ENCODE measurements at places on chromosomes 5 and 9. TPM values are rescaled to one million over a fixed set of nuclear protein-coding genes. Genes with fewer than 3 reads are reported as not detected.

DNA sequence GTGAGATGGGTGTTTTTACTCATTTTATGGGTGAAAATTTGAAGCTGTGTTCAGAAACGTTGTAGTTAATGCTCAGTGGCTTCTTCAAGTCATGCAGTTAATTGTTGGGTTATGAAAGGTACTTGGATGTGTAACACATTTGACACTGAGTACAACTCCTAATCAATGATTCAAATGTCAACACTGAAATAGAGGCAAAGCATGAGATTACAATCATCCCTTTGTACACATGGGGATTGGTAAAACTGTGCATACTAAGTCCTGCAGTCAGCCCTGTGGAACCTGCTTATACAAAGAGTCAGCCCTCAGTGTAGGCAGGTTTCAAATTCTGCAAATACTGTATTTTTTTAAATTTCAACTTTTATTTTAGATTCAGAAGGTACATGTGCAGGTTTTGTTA lies 3.3 kb downstream of the ABLIM3 start:
- DNase-seq: no peak

FRMD3 gene
- 8.5 TPM for total RNA-seq

ISOC1 gene
- total RNA-seq: 5.1 TPM

SPINK6 gene
- total RNA-seq: not detected

SLC45A2 gene
- not detected for total RNA-seq

DNA sequence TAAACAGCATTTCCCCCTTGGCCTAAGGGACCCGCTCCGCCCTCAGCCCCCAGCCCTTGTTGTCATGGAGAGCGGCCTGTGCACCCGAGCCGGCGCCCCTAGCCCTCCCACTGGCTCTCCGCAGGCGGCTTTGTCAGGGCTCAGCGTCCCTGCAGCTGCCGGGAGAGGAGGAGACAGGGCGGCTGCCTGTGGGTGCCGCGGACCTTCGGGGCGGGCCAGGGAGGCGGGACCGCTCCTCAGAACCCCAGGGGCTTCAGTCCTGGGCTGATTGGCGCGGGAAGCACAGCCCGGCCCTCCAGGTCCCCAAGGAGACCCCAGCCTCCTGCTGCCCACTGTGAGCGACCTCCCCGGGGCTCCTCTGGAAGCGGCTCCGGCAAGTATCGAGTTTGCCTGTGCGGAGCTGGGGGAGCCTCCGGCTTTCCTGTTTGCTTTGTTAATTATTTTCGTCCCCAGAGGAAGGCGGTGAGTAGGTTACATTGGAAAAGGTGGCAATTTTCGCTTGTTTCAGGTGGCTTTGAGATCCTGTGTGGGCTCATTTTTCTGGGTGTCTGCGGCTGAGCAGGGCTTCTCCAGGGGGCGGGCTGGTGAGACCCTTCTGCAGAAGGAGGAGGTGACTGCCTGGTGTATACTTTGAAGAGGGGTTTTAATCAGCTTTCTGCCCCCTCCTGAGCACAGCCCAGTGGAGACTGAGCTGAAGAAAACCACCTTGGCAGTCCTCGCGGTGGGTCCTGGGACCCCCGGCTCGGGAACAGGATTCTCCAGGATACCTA lies at the start of gene FGD3:
Gene FGD3, plus strand, starts transcription at position 256 of the 770 bp plus-strand sequence. CDS start 28,734 bp downstream, outside the sequence.
- no peak for DNase-seq

DNA sequence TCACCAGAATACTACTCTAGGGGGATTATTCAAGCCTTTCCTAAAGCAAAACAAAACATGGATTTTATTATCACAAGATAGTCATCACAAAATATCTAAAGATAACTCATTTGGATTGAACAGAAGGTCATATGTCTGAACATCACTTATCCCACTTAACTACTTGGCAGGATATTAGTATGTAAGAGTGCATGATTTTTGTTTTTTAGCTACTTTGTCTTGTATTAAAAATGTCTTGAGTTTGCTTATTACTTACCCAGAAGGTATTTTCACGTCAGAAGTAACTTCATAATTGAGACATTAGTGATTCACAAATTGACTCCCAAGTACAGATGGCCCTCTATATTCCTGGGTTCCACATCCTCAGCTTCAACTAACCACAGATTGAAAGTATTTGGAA lies 113.8 kb downstream of the TLE4 start:
- no peak for DNase-seq

- DNase-seq: no peak
These were observed 580.8 kb downstream of the CCDC171 start for GRCh38 chr9:16133556-16134227.

DNA sequence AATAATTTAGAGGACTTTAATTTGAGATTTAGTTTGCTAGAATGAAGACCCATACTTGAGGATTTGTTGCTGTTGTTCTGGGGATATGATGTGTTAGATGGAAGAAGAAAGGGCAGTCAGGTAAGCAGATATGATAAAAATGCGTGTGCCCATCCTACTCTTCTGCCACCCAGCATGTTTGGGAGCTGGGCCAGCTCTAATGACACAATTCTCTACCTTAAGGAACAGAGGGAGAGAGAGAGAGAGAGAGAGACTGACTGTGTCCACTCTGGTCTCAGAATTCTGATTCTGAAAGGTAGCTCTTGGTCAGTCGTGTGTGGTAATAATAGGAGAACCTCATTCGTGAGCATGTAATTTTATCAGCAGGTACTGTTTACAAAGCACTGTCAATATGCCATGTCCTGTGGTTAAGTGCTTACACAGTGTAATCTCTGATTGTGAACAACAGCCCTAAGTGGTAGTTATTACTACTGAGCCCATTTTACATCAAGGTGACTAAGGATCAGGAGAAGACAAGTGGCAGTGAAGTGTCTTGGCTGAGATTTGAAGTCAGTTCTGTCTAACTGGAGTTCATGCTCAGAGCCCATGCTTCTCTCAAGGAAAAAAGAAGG lies 307.4 kb upstream of the SEMA6A start:
- no peak for DNase-seq

- no peak for DNase-seq
These were observed 14.0 kb downstream of the DNLZ start for GRCh38 chr9:136349546-136349945.

AQP7 gene
- 18.9 TPM for total RNA-seq

ANKDD1B gene
- not detected for total RNA-seq

DNA sequence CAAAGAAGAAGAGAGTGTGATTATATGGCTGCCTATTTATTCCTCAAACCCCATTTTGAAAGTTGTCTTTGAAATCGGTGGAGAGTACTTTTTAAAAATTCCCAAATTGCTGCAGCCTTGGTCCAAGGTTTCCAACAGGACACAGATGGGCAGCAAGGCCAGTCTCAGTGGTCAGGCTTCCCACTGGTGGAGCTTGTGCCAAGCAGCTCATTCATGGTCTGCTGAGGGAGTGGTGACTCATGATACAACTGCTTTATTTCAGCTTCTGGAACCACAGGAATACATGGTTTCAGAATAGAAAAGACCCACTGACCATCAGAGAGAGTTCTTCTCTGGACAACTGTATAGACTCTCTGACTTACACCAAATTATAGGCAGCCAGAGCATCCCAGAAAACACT lies 673.1 kb upstream of the KLF4 start:
- no peak for DNase-seq

DNA sequence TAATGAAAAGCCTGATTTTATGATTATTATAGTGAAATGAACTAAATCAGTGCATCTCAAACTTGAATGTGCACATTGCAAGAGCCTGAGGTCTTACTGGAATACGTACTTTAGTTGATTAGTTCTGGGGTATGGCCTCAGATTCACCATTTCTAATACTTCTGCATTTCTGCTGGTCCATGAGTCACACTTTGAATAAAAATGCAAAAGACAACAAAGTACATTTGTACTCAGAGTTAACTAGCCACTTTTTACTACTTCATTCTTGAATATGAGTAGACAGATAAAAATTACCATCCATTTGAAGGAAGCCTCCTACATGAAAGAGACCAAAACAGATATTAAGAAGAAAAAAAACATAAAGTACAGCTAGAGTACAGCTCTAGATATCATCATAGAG lies 27.1 kb upstream of the PRR16 start:
- no peak for DNase-seq

DBH gene
- not detected for total RNA-seq

DNA sequence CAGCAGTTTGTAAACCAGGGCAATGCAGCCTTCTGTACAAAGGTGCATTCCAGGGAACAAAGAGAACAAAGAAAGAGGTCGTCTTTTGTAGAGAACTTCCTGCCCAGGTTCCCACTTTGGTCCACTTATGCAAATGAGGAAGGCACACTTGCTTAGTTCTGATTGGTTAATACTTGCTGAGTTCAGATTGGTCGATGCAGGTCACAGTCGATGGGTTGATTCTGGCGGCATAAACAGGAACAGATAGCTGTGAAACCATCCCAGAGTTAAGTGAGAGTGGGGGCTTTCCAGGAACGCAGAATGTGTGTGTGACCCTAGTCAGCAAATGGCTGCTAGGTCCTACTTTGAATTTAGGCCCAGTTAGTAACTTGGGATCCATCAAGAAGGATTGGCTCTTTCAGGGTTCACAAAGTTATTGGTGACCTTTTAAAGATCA lies 1.8 kb upstream of the ADAMTS13 start:
- DNase-seq: no peak

PCDHGB1 gene
- 1.8 TPM for total RNA-seq

DNA sequence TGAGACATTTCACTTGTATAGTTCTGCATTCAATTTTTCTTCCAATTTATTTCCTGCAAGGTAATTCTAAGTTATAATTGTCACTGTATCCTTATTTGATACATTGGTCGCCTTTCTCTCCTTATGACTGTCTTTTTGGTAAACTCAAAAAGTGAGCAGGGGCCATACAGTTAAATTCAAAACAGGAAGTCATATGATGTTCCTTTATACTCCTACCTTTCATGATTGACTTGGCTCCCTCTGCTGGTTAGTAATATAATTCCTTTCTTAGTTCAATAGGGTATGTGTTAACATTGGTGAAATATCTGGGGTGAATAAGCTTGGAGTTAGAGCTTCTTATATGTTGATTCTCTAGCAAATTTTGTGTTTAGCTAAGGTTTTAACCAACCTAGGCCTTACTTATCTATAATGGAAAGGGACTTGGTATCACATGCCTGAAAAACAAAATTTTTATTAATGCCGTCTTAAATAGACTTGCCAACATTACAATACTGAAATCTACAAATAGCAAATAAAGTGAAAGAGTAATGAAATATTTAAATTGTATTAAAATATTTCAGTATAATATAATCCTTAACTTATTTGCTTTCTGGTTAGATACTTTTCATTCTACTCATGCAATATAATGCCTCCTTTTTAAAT lies 6.0 kb upstream of the NIPBL start:
- DNase-seq: no peak

FABP6 gene
- total RNA-seq: not detected

RNF183 gene
- not detected for total RNA-seq

DNA sequence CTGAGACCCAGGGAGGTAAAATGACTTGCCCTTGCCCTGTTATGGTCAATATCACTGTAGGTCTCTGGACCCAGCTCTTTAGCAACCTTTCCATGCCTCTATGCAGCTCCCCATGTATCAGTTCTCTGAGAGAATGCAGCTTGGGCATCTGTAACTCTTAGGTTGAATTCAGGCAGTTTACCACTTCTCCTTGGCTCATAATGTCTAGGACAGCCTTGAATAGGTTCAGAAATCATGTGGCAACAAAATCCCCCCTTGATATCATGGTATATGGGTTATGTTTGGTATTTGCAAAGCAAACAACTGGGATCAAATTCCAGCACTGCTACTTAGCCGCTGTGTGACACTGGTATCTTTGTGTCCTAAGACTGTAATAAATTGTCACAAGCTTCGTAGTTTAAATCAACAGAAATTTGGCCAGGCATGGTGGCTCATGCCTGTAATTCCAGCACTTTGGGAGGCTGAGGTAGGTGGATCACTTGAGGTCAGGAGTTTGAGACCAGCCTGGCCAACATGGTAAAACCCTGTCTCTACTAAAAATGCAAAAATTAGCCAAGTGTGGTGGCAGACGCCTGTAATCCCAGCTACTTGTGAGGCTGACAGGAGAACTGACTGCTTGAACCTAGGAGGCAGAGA lies 10.7 kb upstream of the SUB1 start:
- DNase-seq: no peak

GRCh38 chr5:2196416-2196815 lies 313.7 kb upstream of the IRX4 start:
- no peak for DNase-seq

- no peak for DNase-seq
These were observed 443.5 kb downstream of the PLK2 start for GRCh38 chr5:58016358-58016757.

DNA sequence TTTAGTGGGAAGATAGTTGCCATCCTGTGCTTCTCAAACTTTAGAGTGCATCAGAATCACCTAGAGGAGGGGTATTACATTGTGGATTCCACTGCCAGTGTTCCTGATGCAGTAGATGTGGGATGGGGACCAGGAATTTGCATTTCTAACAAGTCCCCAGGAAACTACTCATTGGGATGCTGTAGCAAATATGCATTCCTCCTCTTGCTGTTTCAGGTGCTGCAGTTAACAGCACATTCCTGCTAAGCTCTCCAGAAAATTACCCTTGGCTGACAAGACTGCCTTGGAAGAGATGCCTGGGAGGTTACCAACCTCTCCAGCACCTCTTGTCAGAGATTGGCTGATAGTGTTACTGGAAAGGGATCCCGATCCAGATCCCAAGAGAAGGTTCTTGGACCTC lies 270.5 kb downstream of the OSTF1 start:
- DNase-seq: no peak

GRCh38 chr5:149135536-149136201 lies 5.6 kb upstream of the ABLIM3 start:
- DNase-seq: no peak

DNA sequence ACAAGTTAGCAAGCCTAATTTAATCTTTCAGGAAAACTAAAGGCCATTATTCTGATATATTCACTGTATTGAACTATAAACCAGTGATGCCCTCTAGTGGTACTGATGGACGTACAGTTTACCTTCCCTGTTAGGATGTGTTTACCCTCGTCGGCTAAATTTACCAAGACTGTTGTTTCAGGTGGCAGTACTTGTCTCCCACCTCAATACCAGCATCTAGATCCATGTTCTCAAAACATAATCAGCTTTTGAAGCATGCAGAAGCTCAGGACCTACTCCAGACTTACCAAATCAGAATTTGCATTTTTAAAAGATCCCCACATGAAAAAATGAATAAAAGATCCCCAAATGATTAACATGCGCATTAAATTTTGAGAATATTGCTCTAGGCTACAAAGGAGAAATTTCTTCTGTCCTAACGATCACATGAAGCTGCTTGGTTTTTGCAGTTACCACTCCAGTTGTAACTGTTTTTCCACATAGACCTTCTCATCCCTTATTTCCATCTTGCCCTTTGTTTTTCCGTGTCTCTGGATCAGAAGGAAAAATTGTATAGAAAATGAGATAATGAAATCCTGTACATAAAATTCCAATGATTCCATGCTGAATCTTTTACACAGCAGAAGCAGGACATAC lies 3.2 kb upstream of the BAAT start:
- no peak for DNase-seq

- no peak for DNase-seq
These were observed 4.7 kb upstream of the PDLIM7 start for GRCh38 chr5:177501874-177502678.

FOXD4L6 gene
- total RNA-seq: not detected

- DNase-seq: no peak
These were observed 306.1 kb downstream of the GLIS3 start for GRCh38 chr9:3993773-3994172.

TAS2R1 gene
- total RNA-seq: not detected

All from ascending aorta (tissue), 2 donors.